Activated CD4-positive, CD25-positive, alpha-beta regulatory T cell (primary cell): ENCODE measurements at places on chromosomes 1 and 21.
A peak's percentile ranks its signal among the peaks of the same experiment; 100 is the strongest.

GRCh38 chr21:23725576-23725975, 1881.7 kb downstream of the MRPL39 start:
- no peak for DNase-seq

- DNase-seq, result no peak
Measured at GRCh38 chr1:67721650-67722291, 36.8 kb downstream of the GADD45A start.

DNA sequence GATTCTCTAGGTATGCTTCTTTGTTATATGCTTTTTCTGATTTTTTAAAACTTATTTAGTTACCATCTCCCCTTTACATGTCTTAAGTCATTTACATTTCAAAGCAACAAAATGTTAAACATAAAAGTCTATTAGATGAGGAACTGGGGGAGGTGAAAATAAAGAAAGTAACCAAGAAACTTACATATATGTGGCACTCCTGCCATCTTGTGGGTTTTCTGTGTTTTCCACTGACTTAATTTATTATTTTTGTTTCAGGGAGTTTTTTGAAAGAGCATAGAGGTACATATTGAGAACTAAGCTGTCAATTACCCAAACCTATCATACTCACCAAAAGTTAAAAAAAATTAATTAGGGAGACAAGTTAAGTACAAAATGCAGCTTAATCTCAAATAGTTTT, 1531.1 kb downstream of the MRPL39 start:
- DNase-seq, result no peak

GRCh38 chr21:44064852-44065403, 42.3 kb upstream of the PWP2 start:
- DNase-seq, result no peak

- no peak for DNase-seq
Measured at GRCh38 chr1:213821175-213821942, 166.4 kb upstream of the PROX1 start.

- DNase-seq, result no peak
Measured at GRCh38 chr1:244439391-244440032, 12.2 kb downstream of the ADSS2 start.

- DNase-seq, result peak; percentile 61
Measured at GRCh38 chr1:9128520-9129265, at the start of gene GPR157. Gene GPR157, minus strand, starts transcription at chr1:9129102. Its CDS starts 75 bp downstream, at chr1:9129027.

GRCh38 chr1:235240960-235241359, 79.9 kb upstream of the RBM34 start:
- DNase-seq, result no peak

- DNase-seq, result peak; percentile 49
Measured at GRCh38 chr1:182601416-182601786, 2.8 kb downstream of the RGS16 start.

DNA sequence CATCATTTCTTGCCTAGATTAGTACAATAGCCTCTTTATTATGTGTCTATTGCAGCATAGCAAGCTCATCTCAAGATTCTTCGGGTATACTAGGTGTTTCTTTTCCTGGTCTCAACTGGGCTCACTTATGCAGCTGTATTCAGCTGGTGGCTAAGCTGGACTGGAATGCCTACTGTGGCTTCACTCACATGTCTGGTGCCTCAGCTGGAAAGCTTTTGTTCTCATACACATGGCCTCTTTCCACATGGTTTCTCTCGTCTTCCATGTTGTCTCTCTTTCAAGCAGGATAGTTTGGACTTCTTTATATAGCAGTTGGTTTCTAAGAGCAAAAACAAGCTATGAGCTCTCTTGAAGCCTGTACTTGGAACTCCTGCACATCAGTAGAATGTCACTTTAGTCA, 45.2 kb downstream of the PKN2 start:
- no peak for DNase-seq

DNA sequence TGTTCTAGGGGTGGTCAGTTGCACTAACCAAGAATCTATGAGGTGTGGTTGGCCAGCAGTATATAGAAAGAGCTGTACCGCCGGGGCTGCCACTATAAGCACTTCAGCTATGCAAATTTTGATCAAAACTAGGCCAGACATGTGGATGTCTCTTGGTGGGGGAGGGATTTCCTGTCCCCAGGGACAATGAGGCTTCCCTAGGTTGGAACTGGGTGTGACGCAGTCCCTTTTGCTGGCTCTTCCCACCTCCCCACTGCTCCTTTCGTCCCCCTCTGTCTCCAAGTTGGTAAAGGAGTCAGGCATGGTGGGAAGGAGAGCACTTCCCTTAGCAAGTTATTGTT, 13.6 kb downstream of the SDCCAG8 start:
- no peak for DNase-seq

GRCh38 chr1:168420177-168420576, 123.6 kb downstream of the XCL2 start:
- no peak for DNase-seq

DNA sequence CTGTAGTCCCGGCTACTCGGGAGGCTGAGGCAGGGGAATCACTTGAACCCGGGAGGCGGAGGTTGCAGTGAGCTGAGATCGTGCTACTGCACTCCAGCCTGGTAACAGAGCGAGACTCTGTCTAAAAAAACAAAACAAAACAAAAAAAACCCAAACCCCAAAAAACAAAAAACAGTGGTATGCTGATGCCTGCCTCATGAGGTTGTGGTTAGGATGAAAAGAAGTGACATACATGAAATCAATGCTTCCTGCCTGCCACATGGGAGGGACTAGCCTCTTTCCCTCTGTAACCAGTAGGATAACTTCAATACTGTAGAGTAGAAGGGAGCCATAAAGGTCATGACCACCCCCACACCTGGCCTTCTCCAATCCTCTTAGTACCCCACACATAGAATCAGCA, 55.2 kb downstream of the TENT5C start:
- DNase-seq, result no peak

- no peak for DNase-seq
Measured at GRCh38 chr1:40830419-40830943, 31.7 kb downstream of the CITED4 start.

DNA sequence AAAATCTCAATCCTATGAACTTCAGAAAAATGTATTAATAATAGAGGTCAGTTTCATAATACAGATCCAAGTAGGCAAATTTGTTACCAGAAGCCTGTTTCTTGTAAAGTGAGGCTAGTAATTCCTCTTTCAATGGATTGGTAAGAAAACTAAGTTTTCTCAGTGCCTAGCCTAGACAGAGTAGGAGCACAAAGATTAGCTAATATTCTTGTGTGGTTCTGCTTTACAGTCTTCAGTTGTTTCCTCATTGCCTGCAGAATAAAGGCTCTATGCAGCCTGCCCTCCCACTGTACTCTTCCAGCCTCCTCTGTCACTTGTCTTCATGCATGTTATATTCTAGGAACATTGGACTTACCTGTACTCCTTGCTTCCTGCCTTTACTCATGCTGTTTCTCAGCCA, 2.4 kb upstream of the PPP1R15B start:
- no peak for DNase-seq

GRCh38 chr1:227042292-227042691, 102.2 kb downstream of the COQ8A start:
- DNase-seq, result no peak

GRCh38 chr1:232450615-232451014, 179.3 kb downstream of the SIPA1L2 start:
- no peak for DNase-seq

DNA sequence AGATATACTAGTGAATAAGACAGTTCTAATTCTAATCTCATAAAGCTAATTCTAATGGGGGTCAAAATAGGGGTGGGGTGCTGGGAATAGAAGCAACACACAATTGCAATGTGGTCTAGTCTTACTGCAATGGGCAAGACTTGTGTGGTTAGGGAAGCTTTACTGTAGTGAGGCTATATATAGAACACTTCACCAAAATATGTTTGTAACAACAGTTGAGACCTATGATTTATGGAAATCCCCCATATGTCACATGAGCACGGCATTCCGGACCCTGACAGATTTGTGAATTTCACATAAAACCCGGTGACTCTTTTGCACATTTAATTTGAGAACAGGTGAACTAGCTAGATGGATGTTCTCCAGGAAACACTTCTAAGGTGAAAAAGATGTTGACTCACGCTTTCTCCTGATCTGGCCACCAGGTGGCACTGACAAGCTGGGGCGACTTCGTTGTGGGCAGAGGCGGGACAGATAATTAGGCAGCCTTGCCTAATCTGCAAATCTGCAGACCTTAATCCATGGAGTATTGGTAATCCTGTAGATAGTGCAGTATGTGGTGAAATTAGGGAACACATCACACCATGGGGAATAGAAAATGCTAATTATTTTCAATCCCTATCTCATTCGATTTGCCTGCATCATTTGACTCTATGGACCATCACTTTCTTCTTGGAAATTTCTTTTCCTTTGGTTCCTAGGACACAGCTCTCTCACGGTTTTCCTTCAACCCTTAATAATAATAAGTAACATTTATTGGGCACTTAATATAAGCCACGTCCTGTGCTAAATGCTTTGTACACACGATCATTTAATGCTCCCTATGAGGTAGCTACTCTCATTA, 37.7 kb downstream of the KIAA0040 start:
- DNase-seq, result peak; percentile 56

GRCh38 chr1:220448217-220448616, 79.7 kb upstream of the MARK1 start:
- DNase-seq, result no peak

DNA sequence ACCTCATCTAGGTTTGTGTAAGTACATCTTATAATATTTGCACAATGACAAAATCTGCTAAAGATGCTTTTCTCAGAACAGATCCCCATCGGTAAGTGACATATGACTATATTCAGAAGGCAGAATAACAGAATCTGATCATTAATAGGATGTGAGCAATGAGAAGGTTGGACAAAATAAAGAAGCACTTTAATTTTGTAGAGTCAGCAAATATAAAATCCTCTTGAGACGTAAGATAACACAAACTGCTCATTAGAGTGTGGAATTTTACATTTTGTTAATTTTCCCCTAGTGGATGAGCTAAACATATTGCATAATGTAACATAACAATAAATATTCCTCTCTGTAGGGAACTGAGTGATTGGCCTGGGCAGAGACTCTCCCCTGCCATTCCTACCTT, 658.4 kb upstream of the ZP4 start:
- no peak for DNase-seq
